ENCODE measurements at places on chromosomes 5 and 9.

- DNase-seq, result no peak
Observed at GRCh38 chr5:9558319-9558965, 12.6 kb upstream of the SEMA5A start.

- no peak for DNase-seq
Observed at GRCh38 chr5:113846941-113847340, 333.4 kb downstream of the YTHDC2 start.

DNA sequence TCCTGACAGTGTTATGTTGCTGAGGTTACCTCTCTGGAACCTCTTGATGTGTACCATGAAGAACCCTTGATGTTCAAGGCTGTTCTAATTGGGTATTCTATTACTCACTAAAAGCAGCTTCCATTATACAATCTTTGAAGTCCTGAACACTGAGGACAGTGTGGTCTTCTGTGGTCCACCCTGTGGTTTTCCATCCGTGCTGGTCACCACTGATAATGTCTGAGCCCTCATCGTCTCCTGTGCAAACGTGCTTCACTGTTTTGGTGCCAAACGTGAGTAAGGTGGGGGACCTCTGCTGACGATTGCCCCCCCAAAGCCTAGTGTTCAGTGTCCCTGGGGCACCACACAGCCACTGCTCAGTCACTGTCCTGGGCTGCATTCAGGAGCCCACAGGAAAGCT, 259.7 kb upstream of the ANKRD55 start:
- no peak for DNase-seq

DNA sequence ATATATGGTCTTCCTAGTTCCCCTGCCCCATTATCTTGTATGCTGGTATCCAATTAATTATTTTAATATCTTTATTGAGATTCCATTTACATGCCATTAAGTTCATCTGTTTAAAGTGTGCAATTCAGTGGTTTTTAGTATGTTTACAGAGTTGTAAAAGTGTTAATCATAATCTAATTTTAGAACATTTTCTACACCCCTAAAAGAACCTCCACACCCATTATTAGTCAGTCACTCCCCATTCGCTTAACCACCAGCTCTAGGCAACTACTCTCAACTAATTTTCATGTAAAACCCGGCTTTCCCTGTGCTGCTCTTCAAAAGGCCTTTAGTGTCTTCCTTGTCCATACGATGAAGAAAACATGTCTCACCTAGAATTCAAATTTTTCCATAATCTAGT, 20.8 kb upstream of the CAVIN4 start:
- no peak for DNase-seq

GRCh38 chr5:170503990-170504596, at the start of gene KCNIP1:
Gene KCNIP1, plus strand, starts transcription at chr5:170504020.
- DNase-seq, result no peak

GRCh38 chr9:69199769-69200470, 25.8 kb downstream of the TJP2 start:
- DNase-seq, result no peak

- peak; percentile 99 for DNase-seq
Observed at GRCh38 chr9:18490641-18491370, 16.9 kb downstream of the ADAMTSL1 start.

DNA sequence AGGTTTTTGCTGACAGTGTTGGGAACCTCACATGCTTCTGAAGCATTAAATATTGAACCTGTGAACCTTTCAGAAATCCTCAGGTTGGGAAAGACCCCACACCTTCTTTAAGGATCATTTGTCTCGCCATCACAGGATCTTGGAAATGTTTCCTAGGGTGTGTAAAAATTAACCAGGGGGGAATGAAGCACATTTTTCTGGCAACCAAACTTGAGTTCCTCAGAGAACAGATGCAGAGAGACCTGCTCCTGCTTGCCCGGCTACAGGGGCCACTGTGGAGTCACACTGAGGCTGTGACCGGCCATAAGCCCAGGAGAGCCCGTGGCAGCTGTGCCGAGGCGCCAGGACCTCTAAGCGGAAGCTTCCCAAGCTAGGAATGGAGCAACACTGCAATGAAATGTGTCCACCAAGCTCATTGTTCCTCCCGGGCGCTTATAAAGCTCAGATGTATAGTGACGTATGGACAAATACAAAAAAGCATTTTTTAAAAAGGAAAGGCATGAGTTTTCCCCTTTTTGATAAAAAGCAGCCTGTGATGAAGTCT, 7.7 kb downstream of the CXCL14 start:
- no peak for DNase-seq

DNA sequence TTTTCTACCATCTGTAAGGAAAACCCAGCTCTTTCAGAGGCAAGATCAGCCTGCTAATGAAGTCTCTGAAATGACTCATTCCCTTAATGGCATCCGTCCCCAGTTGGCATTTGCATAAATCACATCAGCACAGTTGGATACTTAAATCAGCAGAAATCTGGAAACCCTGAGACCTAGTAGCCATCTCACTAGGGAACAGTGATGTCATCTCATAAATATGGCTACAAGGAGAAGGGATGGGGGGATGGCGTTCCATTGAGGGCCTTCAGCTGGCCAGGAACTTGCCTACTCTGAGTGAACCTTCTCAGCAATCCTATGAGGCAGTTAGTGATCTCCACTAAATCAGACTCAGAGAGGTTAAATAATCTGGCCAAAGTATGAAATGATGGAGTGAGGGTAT, 81.8 kb downstream of the CMYA5 start:
- peak; percentile 78 for DNase-seq

GRCh38 chr5:39547553-39548154, 122.9 kb upstream of the DAB2 start:
- DNase-seq, result peak; percentile 82

- no peak for DNase-seq
Observed at GRCh38 chr5:105817914-105818313, 1852.8 kb downstream of the EFNA5 start.

DNA sequence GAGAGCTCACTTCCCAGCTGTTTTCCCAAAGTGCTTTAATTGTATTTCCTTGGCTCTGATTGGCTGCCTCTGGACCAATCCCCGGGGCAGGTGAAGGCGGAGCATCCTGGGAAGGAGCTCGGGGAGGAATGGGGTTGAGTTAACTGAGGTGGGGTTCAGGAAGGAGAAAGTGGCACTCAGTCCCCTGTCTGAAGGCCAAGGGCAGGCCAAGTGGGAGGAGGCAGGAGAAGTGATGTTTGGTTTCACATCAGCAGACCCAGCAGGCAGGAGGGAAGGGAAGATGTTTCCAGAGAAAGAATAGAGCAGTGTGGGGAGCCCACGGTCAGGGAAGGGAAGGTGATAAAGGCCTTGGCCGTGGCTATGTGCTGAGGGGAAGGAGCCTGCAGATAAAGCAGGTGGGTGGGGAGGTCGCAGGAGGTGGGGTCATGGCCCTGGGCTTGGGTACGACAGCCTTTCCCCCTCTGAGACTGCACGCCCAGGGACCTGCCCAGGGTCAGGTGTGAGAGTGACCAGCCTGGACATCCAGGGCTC, 3.1 kb downstream of the TSPAN17 start:
- DNase-seq, result no peak

DNA sequence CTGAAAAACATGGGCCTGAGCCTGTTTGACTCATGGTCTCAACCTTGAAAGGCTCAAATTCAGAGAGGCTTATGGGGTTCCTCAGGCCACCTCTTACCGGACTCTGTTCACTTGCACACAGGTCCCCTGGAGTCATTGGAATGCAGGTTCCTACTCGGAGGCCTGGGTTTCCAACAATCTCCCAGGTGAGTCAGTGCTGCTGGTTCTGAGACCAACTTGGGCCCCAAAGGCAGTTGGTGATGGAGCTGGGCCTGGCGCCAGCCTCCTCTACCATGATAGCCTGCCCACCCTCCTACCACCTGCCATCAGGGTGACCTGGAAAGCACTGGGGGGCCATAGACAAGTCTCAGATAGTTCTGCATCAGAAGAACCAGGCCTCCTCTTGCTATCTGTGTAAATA, 188.4 kb downstream of the RGS3 start:
- no peak for DNase-seq

- DNase-seq, result no peak
Observed at GRCh38 chr9:6656614-6657300, 11.2 kb upstream of the GLDC start.

- peak; percentile 32 for DNase-seq
Observed at GRCh38 chr9:78383130-78383529, 86.2 kb downstream of the PSAT1 start.

DNA sequence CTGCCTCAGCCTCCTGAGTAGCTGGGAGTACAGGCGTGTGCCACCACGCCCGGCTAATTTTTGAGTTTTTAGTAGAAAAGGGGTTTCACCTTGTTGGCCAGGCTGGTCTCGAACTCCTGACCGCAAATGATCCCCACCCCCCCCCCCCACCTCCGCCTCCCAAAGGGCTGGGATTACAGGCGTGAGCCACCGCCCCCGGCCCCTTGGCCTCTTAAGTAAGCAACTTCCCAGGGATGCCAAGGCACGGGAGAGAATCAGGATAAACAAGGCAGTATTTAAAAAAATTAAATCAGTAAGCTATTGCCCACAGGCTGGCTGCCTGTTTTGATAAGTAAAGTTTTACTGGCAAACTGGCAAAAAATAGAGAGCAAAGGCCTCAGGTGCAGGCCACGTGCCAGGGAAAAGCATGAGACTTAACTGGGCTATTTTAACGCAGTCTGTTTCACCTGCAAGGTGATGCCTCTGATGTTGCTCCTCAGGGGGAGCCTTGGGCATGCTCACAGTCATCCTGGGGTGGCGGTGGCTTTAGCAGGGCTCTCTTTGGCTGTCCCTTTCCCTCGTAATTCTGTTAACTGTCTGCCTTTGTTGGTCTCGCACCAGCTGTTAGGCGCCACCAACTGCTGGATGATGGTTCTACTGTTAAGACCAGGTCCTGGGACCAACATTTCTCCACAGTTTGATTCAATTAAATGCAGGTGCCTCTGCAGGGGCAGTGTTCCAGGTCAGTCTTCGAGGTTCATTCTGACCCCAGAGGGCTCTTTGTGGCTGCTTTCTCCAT, 19.4 kb upstream of the RNF130 start:
- no peak for DNase-seq

DNA sequence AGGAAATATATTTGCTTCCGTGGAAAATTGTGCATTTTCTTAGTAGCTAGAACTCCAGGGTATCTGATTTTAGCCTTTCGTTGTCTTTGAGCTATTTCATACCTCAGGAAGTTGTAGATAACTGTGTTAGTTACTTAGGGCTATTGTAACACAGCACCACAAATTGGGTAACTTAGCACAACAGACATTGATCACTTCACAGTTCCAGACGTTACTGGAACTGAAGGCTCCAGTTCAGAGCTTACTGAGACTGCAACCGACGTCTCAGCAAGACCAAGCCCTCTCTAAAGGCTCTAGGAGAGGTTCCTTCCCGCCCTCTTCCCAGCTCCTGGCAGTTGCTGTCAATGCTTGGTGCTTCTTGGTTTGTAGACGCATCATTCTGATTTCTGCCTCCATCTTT, 17.7 kb upstream of the ANKRD33B start:
- no peak for DNase-seq

DNA sequence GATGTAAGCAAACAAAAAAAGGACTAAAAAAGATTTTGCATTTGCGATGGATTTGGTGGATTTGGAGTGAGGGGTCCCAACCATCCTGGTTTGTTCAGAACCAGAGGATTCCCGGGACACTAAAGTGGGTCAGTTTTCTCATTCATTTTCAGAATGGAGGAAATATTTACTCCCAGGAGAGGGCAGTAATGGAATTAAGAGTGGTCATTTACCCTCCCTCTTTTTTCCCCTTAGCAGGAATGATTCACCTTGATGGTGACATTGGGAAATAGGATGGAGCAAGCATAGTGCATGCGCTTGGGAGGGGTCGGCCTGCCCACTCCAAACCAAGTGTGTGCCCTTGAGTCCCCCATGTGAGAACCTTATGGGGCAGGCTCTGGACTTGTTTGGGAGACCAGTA, 164.2 kb upstream of the PUM3 start:
- no peak for DNase-seq

DNA sequence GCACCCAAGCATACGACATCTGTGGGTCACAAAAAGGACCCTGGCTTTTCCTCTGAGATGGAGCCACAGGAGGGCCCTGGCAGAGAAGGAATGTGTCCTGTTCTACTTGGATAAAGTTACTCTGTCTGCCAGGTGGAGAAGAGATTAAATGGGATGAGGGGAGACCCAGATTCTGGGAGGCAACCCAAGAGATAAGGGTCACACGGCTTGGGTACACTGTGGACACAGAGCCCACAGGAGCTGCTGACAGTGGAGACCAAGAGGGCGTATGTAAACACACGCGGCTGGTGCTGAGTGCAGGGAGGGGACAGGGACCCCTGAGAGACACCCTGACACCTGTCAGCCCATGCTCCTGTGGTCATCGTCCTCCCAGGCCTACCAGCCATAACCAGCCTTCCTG, 6.2 kb downstream of the CDK20 start:
- DNase-seq, result no peak

DNA sequence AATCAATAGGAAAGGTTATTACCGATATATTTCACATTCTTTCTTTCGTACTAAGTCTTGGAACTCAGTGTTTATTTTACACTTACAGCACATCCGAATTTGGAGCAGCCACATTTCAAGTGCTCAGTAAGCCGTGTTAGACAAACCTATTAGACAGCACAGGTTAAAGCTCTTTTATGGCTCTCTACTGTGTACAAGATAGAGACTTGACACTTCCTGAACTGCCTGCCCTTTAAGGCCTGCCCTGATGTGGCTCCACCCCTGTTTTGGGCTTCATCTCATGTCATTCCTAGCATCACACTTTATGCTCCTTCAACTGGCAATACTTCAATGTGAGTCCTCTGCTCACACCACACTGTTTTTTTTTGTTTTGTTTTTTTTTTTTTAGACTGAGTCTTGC, 23.5 kb upstream of the SUSD1 start:
- DNase-seq, result no peak

DNA sequence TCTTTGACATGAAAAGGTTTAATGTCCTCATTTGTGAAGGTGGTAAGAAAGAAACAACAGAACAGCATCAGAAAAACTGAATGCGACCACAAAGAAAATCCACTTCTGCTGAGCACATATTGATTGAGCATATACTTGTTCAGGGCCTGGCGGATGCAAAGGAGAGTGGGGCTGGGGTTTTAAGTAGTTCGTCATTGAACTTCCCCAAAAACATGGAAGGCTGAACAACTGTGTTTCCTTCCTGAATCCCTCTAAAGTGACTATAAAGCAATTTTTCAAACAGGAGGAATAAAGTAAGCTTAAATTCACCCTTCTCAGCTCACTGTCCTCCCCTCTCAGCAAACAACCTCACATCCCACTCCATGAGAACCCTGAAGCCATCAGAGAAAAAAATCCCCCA, 262.9 kb downstream of the AGTPBP1 start:
- no peak for DNase-seq

- DNase-seq, result no peak
Observed at GRCh38 chr9:101738566-101739183, at the start of gene GRIN3A. Gene GRIN3A, minus strand, starts transcription at chr9:101738647. Its CDS starts 668 bp downstream, at chr9:101737979.

GRCh38 chr5:145450286-145450885, 384.8 kb downstream of the PRELID2 start:
- no peak for DNase-seq

GRCh38 chr5:148619484-148619883, 34.8 kb downstream of the HTR4 start:
- no peak for DNase-seq

All from stromal cell of bone marrow (primary cell).